CD4-positive, alpha-beta memory T cell (primary cell): ENCODE measurements at places on chromosomes 6 and 20.
A peak's percentile ranks its signal among the peaks of the same experiment; 100 is the strongest.

DNA sequence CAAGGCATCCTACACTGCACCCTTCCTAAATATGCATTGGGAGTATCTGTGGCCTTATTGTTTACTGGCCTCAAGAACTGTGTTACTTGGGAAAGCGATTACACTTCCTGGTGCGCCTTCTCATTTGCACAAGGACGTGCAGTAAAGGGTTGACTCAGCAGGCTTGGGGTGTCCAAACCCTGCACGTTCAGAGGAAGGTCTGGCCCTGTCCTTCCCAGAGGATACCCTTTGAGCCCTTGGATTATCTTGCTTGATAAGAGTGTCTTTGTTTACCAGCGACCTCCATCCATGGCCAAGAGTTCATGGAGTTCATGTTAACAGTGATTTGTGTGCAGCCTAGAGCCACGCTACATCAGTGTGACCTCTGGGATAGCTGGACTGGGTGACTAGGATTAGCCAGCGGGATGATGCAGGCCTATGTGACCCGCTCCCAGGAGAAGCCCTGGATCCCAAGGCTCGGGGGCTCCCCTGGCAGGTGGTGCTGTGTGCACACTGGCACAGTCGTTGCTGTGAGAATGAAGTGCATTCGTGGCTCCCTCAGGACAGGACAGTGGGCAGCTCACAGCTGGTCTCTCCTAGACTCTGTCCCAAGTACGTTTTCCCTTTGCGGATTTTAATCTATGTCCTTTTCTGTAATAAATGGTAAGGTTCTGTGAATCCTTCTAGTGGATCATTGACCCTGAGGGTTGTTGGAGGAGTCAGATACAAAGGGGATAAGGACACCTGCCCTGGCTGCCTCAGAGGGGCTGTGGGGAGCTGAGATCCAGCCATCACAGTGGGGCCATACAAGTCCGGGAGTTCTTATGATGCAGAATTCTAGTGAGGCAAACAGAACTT is 73.5 kb downstream of the TTLL2 start:
- no peak for DNase-seq

DNA sequence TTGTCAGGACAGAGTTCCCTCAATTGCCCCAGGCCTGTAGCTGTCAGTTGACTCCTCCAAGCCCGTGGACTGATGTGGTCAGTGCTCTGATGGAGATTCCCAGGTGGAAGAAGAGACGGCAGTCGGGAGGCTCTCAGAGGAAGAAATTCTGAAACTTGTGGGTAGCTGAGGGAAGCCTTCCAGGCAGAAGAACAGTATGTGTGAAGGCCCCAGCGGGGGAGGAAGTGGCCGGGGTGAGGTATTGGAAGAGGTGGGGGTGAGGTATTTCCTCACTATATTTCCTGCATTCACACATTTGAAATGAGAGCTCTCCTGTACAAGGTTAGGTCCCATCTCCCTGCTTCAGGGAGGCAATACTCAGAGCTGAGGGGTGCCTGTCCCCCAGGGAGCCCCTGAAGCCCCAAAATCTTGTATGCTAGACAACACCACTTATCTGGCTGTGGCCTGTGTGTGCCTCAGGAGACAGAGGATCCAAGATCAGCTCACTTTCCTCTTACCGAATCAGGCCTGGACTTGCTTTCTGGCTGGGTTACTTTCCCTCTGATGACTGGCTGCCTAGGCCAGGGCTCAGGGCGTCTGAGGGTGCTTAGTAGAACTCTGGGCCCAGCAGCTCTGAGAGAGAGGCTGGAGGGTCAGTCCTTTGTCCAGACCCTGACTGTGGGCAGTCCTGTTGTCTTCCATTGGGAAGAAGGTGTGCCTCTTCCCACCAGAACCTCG is 49.3 kb upstream of the MYL9 start:
- DNase-seq = peak; percentile 59

GRCh38 chr6:19736066-19736465 is 101.1 kb upstream of the ID4 start:
- no peak for DNase-seq

DNA sequence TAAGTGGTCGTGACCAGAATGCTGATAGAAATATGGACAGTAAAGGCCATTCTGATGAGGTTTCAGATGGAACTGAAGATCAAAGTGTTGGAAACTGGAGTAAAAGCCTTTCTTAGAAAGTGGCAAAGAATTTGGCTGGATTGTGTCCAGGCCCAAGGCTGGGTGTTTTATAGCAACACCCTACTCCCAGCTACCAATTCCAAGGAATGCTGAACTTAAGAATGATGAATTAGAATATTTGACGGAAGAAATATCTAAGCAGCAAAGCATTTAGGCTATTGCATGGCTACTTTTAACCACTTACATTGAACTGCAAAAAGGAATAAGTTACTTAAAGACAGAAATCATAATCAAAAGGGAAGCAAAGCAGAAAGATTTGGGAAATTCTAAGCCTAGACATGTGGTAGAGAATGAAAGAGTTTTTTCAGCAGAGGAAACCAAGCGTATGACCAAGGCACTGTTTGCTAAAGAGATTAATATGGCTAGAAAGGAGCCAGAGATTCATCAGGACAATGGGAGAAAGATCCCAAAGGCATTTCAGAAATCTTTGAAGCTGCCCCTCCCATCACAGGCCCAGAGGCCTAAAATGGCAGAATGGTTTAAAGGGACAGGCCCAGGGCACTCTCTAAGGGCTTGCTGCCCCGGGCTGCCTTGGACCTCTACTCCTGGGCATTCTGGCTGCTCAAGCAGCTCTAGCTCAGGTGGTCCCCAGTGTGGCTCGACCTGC is 25.8 kb downstream of the SDHAF4 start:
- DNase-seq = no peak

GRCh38 chr6:74284284-74284683 is 588.3 kb downstream of the CD109 start:
- no peak for DNase-seq

DNA sequence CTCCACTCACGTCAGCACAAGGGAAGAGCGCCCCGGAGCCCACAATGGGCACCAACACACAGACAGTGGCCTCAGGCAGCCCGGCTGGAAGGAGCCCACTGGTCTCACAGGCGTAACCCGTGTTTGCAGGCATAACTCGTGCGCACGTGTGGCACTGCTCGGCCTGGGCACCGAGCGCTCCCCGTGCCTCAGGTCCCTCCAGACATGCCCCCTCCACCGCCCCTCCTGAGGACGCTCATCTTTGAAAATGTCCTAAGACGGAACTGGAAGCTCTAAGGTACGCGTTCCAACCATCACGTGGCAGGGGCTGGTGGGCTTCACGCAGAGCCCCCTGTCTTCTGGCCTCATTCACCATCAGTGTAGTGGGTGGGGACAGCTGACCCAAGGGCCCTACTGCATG is 44.6 kb downstream of the SSR1 start:
- DNase-seq = no peak

- peak; percentile 99 for DNase-seq
These were observed at the start of gene RPP40 for GRCh38 chr6:5003604-5004372. TSS of gene RPP40 (minus strand) at chr6:5004037. CDS start at chr6:5004002, 35 bp downstream.

DNA sequence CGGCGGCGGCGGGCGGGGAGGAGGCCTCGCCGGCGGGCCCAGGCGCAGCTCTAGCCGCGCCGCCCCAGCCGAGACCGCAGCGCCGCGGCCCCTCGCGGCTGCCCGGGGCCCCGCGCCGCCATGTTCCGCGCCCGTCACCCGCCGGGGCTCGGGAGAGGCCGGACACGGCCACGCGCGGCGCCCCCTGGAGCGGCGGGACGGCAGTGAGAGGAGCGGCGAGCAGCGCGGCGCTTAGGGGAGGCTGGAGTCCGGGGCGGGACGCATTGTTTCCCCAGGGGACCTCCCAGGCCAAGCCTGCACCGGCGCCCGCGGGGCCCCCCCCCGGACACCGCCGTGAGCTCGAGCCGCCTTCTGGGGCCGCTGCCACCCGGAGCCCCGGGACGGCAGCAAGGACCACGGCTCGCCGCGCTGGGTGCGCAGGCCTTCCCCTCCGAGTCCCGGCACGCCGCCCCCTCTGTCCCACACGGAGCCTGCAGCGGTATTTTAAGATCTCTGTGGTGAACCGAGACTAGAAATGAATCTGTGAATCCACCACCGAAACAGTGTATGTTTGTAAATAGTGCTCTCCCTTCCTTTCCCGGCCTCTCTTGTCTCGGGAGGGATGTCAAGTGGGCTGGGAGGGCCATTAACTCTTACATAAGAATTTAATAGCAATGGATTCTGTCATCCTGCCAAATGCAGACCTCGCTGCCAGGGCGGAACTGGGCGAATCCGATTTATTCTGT is 424 bp upstream of the KIF13A start:
- peak; percentile 12 for DNase-seq

- no peak for DNase-seq
These were observed 5.2 kb upstream of the ZC3H12D start for GRCh38 chr6:149489967-149490366.

DNA sequence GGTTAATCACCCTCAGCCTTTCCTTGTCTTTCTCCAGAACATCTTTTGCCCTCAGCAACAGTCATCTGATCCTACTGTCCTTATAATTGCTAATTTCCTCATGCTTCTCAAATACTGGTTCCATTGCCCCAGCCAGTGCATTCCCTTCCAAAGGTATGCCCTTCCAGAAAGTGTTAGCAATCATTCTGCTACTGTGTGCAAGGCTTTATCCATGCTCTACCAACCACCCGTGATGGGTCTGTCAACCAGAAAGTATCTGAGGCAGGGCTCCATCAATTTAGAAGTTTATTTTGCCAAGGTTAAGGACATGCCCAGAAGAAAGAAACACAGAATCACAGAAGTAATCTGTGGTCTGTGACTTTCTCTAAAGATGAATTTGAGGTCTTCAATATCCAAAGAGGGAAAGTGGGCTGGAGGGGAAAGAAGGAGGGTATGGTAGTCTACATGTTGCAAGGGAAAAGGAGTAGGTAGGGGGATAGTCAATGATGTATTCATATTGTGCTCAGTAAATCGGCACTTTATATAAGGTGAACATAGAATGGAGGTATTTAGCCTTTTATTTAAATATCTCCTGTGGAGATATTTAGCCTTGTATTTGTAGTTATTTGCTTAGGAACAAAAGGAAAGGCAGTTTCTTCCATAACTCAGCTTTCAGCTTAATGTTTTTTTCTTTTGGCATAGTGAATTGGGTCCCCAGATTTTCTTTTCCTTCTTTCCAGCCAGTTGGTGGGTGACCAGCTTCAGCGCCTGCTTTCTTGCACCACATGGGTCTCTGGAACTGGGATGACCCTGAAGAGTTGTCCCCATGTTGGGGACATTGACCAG is 35.2 kb upstream of the PAQR8 start:
- no peak for DNase-seq

GRCh38 chr6:87700397-87701343 is 1.4 kb downstream of the AKIRIN2 start:
- DNase-seq = peak; percentile 22

- no peak for DNase-seq
These were observed 84.6 kb upstream of the SPTLC3 start for GRCh38 chr20:12924126-12924525.

DNA sequence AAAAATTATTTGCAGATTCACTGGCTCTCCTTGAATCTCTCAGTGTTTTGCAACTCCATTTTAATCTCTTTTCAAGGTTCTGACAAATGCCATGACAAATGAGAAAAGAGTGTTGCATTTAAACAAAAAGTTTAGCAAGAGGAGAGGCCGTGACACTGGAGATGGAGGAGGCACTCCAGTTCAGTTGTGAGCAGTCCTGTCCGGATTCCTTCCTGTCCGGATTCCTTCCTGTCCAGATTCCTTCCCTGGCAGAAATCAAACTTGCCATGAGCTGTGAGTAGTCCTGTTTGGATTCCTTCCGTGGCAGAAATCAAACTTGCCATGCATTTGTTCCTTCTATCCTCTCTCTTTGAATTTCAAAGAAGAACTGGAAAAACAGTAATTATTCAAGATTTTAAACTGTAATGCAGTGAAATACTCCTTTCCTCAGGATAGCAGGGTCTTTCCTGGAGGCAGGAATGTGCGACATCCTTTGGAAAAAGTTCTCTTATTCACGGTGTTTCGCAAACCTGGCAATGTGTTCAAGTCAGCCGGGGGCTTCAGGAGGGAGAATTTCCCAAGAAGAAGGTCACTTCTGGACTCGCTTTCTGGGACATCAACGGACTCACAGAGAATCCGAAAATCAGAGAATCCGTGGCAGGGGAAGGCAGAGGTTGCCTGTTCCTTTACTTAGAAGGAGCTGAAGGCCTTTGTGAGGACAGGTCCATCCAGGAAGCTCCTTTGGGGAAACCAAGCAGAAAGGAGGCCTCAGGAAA is 48.7 kb upstream of the DACT2 start:
- no peak for DNase-seq
